ENCODE measurements at places on chromosomes 2 and 18.

GRCh38 chr2:224347176-224348051 is 54.5 kb downstream of the FAM124B start:
- no peak for DNase-seq

- DNase-seq = peak; percentile 26
Observed at GRCh38 chr2:195318440-195319111, 338.4 kb upstream of the SLC39A10 start.

DNA sequence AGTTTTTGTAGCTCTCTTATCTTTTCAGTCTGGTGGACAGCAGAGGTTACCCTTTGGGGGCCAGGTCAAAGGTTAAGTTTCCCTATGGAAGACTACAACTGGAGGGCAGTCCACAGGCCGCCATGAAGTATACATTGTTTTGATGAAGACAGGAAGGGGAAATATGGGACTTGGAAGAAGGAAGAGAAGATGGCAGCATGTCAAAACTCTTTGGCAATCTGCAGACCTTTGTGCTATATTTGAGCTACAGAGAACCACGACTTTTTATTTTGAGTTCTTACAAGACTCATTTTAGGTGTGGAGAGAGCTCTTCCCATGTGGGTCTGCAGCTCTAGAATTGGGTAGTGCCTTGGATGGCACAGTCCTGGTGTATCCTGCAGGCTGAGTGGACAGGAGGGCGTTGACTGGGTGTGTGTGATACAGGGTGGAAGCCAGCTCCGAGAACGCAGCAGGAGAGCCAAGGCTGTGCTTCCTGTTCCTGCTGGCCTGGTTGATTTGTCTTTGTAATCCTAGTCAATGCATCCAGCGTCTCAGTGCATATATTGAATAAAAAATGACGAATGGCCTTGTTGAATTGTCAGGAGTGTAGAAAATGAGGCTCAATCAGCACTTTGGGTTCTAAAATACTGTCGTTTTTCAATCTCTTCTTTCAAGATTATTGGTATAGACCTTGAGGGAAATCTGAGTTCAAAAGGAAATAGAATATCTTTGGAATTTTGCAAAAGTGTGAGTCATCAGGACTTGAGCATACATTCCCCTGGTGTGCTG is 11.5 kb downstream of the ITGA6 start:
- peak; percentile 81 for DNase-seq

DNA sequence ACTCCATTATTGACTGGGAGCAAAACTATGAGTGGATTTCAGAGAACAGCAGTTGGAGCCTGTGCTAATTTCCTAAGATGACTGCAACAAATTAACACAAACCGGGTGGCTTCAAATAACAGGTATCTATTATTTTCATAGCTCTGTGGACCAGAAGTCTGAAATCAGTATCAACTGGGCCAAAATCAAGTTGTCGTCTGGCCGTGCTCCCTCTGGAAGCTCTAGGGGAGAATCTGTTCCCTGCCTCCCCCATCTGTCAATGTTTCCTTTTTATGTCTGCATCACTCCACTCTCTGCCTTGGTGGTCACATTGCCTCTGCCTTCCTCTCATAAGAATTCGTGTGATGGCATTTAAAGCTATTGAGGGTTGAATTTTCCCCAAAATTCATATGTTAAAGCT is 269.8 kb downstream of the TMX3 start:
- no peak for DNase-seq

- DNase-seq = no peak
Observed at GRCh38 chr2:107407974-107408373, 418.7 kb upstream of the RGPD4 start.

GRCh38 chr18:35489913-35490490 is 7.8 kb downstream of the INO80C start:
- no peak for DNase-seq

GRCh38 chr18:75247611-75248421 is 37.2 kb downstream of the TSHZ1 start:
- peak; percentile 36 for DNase-seq

GRCh38 chr2:122000556-122001340 is 245.3 kb downstream of the TSN start:
- no peak for DNase-seq

DNA sequence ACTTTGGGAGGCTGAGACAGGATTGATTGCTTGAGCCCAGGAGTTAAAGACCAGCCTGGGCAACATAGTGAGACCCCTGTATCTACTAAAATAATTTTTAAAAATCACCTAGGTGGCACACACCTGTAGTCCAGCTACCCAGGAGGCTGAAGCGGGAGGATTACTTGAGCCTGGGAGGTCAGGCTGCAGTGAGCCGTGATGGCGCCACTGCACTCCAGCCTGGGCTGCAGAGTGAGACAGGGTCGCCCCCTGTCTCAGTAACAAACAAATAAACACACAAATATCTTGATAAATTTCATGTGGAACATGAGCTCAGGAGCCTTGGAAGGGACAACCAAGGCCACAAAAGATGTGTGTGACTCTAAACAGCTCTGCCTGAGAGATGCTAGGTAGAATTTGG is 11.7 kb upstream of the ANKRD53 start:
- no peak for DNase-seq

DNA sequence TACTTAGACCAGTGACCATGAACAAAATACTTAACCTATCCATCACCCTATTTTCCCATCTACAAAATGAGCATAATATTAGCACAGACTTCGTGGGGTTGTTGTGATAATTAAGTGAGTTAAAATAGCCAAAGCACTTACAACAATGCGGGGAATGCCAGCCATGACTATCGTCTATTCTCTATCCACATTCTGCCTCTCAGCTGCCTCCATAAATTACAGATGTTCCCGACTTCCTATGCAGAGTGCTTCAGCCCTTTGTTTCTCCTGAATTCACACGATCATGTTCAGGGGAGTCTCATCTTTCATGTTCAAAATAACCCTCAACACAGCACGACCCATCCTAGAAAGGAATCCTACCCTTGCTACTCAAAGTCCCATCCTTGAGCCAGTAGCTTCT is 211.6 kb downstream of the EN1 start:
- DNase-seq = no peak

GRCh38 chr2:34825686-34826085 is 1226.6 kb upstream of the FAM98A start:
- DNase-seq = no peak

DNA sequence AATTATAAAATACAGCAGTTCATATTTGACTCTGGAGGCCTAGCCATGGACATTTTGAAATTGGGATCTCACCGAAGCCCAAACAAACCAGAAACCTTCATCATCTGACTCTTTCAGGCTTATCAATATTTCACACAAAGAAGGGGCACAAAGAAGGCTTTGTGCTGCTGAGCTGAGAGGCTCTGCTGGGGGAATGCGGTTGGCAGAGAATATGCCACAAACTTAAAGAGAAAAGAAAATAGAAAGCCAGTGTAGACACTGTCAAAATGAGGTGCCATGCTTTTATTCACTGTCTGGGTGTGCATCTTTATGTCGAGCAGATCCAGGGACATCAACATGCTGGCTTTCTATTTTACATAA is 162.6 kb downstream of the QPCT start:
- DNase-seq = no peak

GRCh38 chr2:120699292-120699691 is 36.4 kb upstream of the GLI2 start:
- DNase-seq = no peak

- no peak for DNase-seq
Observed at GRCh38 chr2:219636941-219637841, 9.8 kb downstream of the SLC4A3 start.

DNA sequence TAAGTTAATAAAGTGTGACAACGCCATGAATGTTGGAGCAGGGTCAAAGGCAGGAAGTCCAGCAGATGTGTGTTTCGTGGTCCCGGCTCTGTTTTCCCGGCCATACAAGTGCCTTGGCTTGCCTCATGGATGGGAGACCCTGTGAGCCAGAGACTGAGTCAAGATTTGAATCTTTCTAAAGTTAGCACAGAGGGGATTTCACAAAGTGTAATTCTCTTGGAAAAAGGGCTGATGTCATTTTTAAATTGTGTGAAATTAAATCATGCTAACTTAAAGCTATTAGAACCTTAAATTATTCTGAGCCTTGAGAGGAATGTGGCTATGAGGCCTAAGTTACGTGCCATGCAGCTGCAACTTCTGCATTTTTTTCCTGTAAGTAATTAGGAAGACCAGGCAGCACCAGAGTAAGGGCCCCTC is 38.3 kb upstream of the RALBP1 start:
- no peak for DNase-seq

GRCh38 chr2:25219621-25220020 is 51.2 kb upstream of the POMC start:
- no peak for DNase-seq

- no peak for DNase-seq
Observed at GRCh38 chr2:168732100-168732499, 70.3 kb upstream of the NOSTRIN start.

- peak; percentile 63 for DNase-seq
Observed at GRCh38 chr18:56709463-56709862, 58.3 kb downstream of the WDR7 start.

DNA sequence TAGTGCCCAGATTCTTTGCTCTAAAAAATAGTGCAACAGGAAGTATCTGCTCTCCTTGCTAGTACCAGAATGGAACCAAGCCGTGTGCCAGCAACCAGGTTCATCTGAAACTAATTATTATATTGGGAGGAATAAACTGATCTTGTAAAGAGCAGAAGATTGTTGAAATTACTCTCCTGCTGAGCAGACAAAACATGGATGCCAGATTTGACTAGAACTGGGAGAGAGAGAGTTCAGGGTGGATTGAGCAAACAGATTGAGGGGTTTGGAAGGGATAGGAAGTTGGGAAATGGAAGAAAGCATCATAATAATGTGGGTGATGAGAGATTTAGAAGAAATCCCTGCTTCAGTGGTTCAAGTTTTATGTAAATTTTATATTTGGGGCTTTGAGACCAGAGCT is 160.1 kb upstream of the RASGRP3 start:
- DNase-seq = no peak

- peak; percentile 52 for DNase-seq
Observed at GRCh38 chr2:217650716-217651360, 352.0 kb downstream of the TNS1 start.

- no peak for DNase-seq
Observed at GRCh38 chr2:204059016-204059415, 122.5 kb downstream of the ICOS start.

DNA sequence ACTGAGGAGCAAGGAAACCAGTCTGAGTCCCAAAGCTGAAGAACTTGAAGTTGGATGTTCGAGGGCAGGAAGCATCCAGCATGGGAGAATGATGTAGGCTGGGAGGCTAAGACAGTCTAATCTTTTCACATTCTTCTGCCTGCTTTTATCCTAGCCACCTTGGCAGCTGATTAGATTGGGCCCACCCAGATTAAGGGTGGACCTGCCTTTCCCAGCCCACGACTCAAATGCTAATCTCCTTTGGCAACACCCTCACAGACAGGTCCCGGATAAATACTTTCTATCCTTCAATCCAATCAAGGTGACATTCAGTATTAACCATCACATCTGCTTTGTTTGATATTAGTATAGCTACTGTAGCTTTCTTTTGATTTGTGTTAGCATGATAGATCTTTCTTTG is 27.1 kb downstream of the VRK2 start:
- DNase-seq = no peak

DNA sequence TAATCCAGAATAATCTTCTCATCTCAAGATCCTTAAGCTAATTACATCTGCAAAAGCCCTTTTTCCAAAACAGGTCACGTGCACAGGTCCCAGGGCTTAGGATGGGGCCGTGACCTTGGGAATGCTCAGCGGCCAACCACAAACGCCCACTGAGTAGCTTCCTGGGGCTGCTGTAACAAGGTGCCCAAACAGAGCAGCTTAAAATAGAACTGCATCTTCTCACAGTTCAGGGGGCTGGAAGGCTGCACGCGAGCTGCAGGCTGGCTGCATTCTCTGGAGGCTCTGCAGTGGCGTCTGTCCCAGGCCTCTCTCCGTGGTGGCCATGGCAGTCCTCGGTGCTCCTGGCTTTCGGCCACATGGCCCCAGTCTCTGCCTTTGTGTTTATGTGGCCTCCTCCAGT is 31.9 kb downstream of the ADI1 start:
- DNase-seq = no peak

GRCh38 chr2:33516456-33516995 is 40.1 kb downstream of the RASGRP3 start:
- DNase-seq = no peak

- no peak for DNase-seq
Observed at GRCh38 chr2:180122874-180123273, 115.8 kb upstream of the CWC22 start.

- DNase-seq = no peak
Observed at GRCh38 chr2:187545238-187545751, 8.9 kb downstream of the TFPI start.

DNA sequence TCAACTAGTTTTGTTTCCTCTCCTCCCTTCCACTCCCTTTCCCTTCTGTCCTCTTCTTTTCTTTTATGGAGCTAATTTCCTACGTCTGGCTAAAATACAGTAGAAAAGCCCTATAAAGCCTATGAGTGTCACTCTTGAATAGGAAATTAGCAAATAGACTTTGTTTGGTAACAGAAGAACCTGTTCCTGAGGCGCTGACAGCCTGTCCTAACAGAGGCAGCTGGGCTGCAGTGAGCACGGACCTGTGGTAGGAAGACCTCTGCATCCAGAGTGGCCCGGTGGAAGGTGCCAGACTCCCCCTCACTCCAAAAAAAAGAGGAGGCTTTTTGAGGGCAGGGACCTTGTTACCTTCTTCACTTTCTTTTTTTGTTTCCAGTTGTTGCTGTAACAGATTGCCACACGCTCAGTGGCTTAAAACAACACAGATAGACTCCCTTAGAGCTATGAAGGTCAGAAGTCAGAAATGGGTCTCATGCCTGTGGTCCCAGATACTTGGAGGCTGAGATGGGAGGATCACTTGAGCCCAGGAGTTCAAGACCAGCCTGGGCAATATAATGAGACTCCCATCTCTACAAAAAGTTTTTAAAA is 81.2 kb upstream of the TXNDC2 start:
- no peak for DNase-seq

DNA sequence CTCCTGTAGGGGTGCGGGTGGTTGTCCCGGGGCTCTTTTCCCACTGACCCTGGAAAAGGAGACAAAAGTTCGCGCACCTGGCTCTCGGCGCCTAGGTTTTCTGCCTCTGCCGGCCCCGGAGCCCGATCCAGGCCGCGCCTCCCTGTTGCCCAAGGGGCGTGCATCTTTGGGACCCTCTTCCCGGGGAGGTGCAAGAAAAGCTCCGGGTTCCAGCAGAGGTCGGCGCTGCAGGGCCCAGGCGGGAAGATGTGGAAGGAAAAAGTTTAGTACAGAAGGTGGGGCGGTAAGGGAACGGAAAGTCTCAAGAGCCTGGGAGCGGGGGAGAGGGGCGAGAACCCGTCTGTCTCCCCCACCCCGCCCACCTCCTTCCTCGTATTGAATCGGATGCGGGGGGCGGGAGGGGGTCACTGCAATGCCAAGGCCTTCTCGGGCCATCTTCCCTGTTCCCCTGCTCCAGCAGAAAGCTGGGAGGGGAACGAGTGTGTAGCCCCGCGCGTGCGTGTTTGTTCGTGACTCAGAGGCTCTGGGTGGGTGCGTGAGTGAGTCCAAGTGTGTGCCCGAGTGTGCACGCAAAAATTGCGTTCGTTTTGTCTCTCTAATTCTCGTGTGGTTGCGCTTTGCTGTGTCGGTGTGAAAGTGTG is 6.3 kb upstream of the EN1 start:
- DNase-seq = no peak

- DNase-seq = peak; percentile 76
Observed at GRCh38 chr2:207683879-207684627, 27.4 kb upstream of the CCNYL1 start.
